ENCODE measurements at places on chromosomes 13 and 19. TPM values are rescaled to one million over a fixed set of nuclear protein-coding genes. Genes with fewer than 3 reads are reported as not detected.
A peak's percentile ranks its signal among the peaks of the same experiment; 100 is the strongest.

ZNF30 gene
- total RNA-seq: 4.0 TPM

DNA sequence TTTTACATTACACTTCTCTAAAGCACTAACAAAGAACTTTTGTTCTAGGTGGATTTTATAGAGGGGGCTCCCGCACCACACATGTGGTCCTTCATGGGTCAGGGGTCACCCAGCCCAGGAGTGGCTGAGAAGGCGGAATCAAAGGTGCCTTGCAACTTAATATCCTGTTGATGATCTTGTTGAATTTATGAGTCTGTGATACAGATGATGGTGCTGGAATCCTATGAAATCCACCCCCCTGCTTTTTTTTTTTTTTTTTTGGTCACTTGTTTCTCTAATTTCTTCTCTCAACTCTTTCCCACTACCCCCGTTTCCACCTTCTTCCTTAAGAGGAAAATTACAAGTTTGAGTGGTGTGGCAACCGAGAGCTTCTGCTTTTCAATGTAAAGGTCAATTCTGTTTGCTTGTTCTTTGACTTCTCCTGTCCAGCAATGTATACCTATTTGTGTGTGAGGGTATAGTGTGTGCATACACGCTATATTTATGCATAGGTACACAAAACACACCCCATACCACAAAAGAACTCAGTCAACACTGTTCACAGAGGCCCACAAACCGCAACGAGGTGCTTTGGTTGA lies 4.2 kb upstream of the ZIC2 start:
- H3K27me3 ChIP-seq: peaks cover 9% of the 10 kb centered on the region
- no peaks in the 10 kb centered on the region for H3K4me1 ChIP-seq
- DNase-seq: no peak
- no peak overlapping the region for H3K4me3 ChIP-seq

FAM216B gene
- not detected for total RNA-seq

FGF22 gene
- total RNA-seq: not detected

DNA sequence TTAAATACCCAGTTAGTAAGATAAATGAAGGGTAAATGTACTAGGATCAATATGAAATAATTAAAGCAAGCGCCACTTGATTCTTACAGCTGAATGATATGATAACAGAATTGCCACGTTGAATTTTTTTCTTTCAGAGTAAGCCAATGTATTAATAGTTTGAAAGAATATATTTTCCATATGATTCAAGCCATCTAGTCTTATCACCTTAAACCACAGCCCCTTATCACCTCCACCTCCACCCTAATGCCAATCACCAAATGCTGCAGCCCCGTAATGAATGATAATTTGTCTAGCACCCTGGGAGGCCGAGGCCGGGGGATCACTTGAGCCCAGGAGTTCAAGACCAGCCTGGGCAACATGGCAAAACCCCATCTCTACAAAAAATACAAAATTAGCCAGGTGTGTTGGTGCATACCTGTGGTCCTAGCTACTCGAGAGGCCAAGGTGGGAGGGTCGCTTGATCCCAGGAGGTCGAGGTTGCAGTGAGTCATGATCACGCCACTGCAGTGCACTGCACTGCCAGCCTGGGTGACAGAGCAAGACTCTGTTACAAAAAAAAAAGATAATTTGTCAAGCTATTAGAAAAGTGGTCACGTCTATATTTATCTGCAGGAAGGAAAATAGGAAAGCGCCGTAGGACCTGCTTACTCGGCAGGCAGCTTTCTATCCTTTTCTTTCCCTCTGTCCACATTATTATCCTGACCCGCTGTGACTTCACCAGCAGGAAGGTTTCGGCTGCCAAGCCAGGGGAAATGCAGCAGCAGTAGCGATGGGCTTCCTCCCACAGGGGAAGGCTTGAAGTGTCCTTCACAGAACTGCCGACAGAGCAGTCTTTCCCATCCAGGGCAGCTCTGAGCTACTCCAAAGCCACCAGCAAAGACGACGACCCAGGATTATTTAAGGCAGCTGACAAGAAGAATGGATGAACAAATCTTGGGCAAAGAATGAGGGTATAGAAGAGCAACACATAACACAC lies 19.7 kb upstream of the CLN5 start:
- H3K4me3 ChIP-seq: no peak overlapping the region
- no peak for DNase-seq
- H3K4me1 ChIP-seq: peaks cover 21% of the 10 kb centered on the region
- H3K36me3 ChIP-seq: peaks cover 10% of the 10 kb centered on the region
- no peak overlapping the region for H3K27ac ChIP-seq

CALR3 gene
- not detected for total RNA-seq

GRCh38 chr13:31920727-31921100 lies 110.9 kb upstream of the FRY start:
- DNase-seq: no peak
- H3K4me3 ChIP-seq: no peak overlapping the region
- H3K27ac ChIP-seq: no peak overlapping the region
- H3K27me3 ChIP-seq: no peaks in the 10 kb centered on the region
- no peaks in the 10 kb centered on the region for H3K4me1 ChIP-seq
- no peaks in the 10 kb centered on the region for H3K36me3 ChIP-seq

- DNase-seq: no peak
- no peaks in the 10 kb centered on the region for H3K4me1 ChIP-seq
- H3K27ac ChIP-seq: no peak within 1 kb of the TSS
- H3K27me3 ChIP-seq: peaks cover 18% of the 10 kb centered on the region
- peaks cover 6% of the 10 kb centered on the region for H3K36me3 ChIP-seq
- H3K4me3 ChIP-seq: no peak within 1 kb of the TSS
Observed at GRCh38 chr13:113122550-113123225, at the start of gene F10. TSS of gene F10 (plus strand) at chr13:113122799. CDS start at chr13:113122856, 57 bp downstream.

DNA sequence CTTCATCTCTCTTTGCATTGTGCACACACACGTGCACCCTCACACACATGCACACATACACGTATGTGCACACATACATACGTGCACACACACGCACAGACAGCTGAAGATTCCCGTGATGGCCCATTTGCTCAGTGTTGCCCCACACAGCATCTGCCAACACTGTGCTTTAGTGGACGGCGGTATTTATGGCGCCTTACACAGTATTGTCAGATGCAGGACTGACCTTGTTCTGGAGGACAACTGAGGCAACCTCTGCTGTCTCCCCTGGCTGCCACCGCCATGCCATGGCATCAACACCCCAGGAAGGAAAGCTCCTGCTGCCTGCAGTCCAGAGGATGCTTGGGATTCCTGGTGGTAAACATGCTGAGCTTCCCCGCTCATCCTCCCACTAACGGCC lies 316.4 kb downstream of the TEX29 start:
- H3K27ac ChIP-seq: no peak overlapping the region
- no peaks in the 10 kb centered on the region for H3K4me1 ChIP-seq
- no peaks in the 10 kb centered on the region for H3K36me3 ChIP-seq
- H3K27me3 ChIP-seq: no peaks in the 10 kb centered on the region
- no peak overlapping the region for H3K4me3 ChIP-seq
- DNase-seq: no peak

- no peak for DNase-seq
- no peak overlapping the region for H3K27ac ChIP-seq
- H3K4me1 ChIP-seq: no peaks in the 10 kb centered on the region
- no peaks in the 10 kb centered on the region for H3K36me3 ChIP-seq
- no peaks in the 10 kb centered on the region for H3K27me3 ChIP-seq
Observed at GRCh38 chr13:86174622-86175021, 375.4 kb upstream of the SLITRK6 start.

DNA sequence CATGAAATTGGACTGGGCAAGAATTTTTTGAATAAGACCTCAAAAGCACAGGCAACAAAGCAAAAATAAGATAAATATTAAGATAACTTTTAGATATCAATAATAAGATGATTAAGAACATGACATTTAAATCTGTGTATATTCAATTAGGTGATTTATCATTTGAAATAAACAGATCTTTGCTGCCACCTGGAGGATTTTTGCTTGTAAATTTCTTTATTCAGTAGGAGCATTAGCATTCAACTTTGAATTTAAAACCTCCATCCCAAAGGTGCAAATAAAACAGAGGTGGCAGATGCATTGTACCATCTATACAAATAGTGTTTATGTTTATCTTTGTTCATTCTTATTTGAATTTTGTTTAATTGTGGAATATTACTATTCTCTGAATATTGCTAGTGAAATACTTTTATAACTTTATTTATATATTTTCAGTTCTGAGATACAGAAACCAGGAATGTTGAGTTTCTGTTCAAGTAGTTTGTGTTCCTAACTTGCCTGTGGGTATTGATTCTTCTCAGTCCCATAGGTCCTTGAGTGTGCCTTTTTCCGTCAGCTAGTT lies 20.9 kb downstream of the COG6 start:
- no peak overlapping the region for H3K4me3 ChIP-seq
- peak overlapping the region; percentile 55 for H3K27ac ChIP-seq

DNA sequence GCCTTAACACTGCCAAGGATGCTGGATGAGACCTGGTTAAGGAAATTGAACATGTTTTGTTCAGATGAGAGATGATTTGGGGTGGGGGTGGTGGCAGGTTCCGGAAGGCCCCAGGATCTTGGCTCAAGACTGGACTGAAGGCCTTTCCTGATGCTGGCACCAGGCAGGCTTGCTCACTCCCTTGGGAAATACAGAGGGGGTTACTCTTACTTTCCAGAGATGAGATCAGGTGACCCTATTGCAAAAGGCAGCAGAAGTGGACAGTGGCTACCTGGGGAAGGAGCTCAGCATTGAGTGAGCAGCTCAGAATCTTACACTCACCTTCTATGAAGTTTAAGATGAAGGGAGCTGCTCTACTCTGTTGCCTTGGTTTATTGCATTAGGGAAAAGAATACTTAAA lies 10.8 kb downstream of the GATAD2A start:
- peak; percentile 20 for DNase-seq
- no peak overlapping the region for H3K4me3 ChIP-seq
- H3K36me3 ChIP-seq: peaks cover 10% of the 10 kb centered on the region
- no peaks in the 10 kb centered on the region for H3K27me3 ChIP-seq
- peaks cover 13% of the 10 kb centered on the region for H3K4me1 ChIP-seq

- peak; percentile 60 for DNase-seq
- peaks cover 14% of the 10 kb centered on the region for H3K36me3 ChIP-seq
- peaks cover 18% of the 10 kb centered on the region for H3K4me1 ChIP-seq
- no peaks in the 10 kb centered on the region for H3K27me3 ChIP-seq
- H3K27ac ChIP-seq: no peak overlapping the region
Observed at GRCh38 chr13:32267836-32268439, 47.2 kb downstream of the ZAR1L start.

DNA sequence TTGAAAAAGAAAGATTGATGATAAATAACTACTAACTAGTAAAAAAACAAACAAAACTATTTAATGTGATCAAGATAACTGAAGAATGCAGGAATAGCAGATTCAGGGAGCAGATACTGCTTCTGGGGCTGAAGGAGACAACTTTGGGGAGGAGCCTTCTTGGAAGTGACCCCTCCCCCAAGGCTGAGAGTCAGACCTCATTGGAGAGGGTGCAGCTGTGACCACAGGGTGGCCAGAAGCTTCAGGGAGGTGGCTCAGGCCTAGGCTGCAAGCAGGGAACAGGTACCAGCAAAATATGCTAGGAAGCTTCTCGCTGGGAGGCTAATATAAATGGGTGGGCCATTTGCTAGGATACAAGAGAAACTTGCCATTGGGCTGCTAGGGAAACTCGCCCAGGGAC lies 149.9 kb downstream of the MYO16 start:
- no peak for DNase-seq
- H3K27me3 ChIP-seq: peaks cover 90% of the 10 kb centered on the region
- H3K4me1 ChIP-seq: no peaks in the 10 kb centered on the region
- H3K4me3 ChIP-seq: no peak overlapping the region
- H3K27ac ChIP-seq: no peak overlapping the region

UBL3 gene
- 18.2 TPM for total RNA-seq

- peaks cover 16% of the 10 kb centered on the region for H3K4me1 ChIP-seq
- H3K27ac ChIP-seq: peak overlapping the region; percentile 53
- no peaks in the 10 kb centered on the region for H3K27me3 ChIP-seq
- H3K36me3 ChIP-seq: peaks cover 12% of the 10 kb centered on the region
- no peak overlapping the region for H3K4me3 ChIP-seq
Observed at GRCh38 chr13:111177921-111178320, 62.8 kb downstream of the ARHGEF7 start.

PDX1 gene
- 0.35 TPM for total RNA-seq

DNA sequence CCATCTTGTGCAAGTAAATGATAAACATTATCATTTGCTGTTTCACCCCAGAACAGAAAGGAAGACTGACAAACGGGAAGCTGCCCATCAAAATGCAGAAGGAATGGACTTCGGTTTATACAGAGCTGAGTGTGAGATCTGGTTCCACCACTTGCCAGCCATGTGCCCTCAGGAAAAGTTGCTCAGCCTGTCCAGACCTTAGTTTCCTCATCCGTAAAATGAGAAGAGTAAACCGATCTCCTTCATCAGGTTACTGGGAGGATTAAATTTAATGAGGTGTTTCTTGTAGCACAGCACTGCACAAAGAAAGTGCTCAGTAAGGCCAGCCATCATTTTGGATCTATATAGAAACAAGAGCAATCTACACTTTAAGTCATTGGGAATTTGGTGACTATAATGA lies 36.7 kb upstream of the SERP2 start:
- H3K4me1 ChIP-seq: no peaks in the 10 kb centered on the region
- H3K4me3 ChIP-seq: no peak overlapping the region
- DNase-seq: no peak

GRCh38 chr13:98780451-98780850 lies 28.0 kb upstream of the SLC15A1 start:
- no peak for DNase-seq
- no peaks in the 10 kb centered on the region for H3K36me3 ChIP-seq
- H3K4me3 ChIP-seq: no peak overlapping the region

ATP4A gene
- not detected for total RNA-seq

- no peak overlapping the region for H3K27ac ChIP-seq
- DNase-seq: peak; percentile 21
- peaks cover 9% of the 10 kb centered on the region for H3K4me1 ChIP-seq
- peaks cover 28% of the 10 kb centered on the region for H3K27me3 ChIP-seq
Observed at GRCh38 chr13:107209824-107210722, 642.1 kb upstream of the ARGLU1 start.

- no peak for DNase-seq
- H3K27ac ChIP-seq: no peak overlapping the region
- H3K4me1 ChIP-seq: peaks cover 60% of the 10 kb centered on the region
- no peaks in the 10 kb centered on the region for H3K27me3 ChIP-seq
- H3K36me3 ChIP-seq: no peaks in the 10 kb centered on the region
Observed at GRCh38 chr13:40231751-40232150, 434.7 kb downstream of the FOXO1 start.

VN1R2 gene
- total RNA-seq: not detected

ONECUT3 gene
- not detected for total RNA-seq

- H3K27me3 ChIP-seq: no peaks in the 10 kb centered on the region
- H3K27ac ChIP-seq: no peak overlapping the region
- no peaks in the 10 kb centered on the region for H3K4me1 ChIP-seq
Observed at GRCh38 chr13:85194482-85194881, 604.7 kb downstream of the SLITRK6 start.

- DNase-seq: no peak
- H3K36me3 ChIP-seq: no peaks in the 10 kb centered on the region
- H3K27ac ChIP-seq: no peak overlapping the region
- no peak overlapping the region for H3K4me3 ChIP-seq
- no peaks in the 10 kb centered on the region for H3K27me3 ChIP-seq
Observed at GRCh38 chr13:109913936-109914510, 127.6 kb upstream of the IRS2 start.

SYNE4 gene
- 0.91 TPM for total RNA-seq

ZNF587 gene
- 34.2 TPM for total RNA-seq

Data from MCF 10A (cell line).